Caco-2 (cell line): ENCODE measurements at places on chromosomes 12 and 14. TPM values are rescaled to one million over a fixed set of nuclear protein-coding genes. Genes with fewer than 3 reads are reported as not detected.

ERGIC2 gene
- 111 and 128 TPM in 2 replicates for total RNA-seq

- no peak overlapping the region for H3K27ac ChIP-seq
- H3K4me3 ChIP-seq = no peak overlapping the region
- H3K27me3 ChIP-seq = no peaks in the 10 kb centered on the region
- DNase-seq = no peak
- no peaks in the 10 kb centered on the region for H3K36me3 ChIP-seq
Measured at GRCh38 chr14:69004731-69005431, 25.8 kb upstream of the ACTN1 start.

GRCh38 chr12:52713960-52714886, 10.9 kb upstream of the KRT77 start:
- no peaks in the 10 kb centered on the region for H3K36me3 ChIP-seq
- no peaks in the 10 kb centered on the region for H3K27me3 ChIP-seq
- H3K4me3 ChIP-seq = no peak overlapping the region
- H3K4me1 ChIP-seq = no peaks in the 10 kb centered on the region
- H3K27ac ChIP-seq = no peak overlapping the region

ABCD2 gene
- total RNA-seq = not detected in 2 replicates

DNA sequence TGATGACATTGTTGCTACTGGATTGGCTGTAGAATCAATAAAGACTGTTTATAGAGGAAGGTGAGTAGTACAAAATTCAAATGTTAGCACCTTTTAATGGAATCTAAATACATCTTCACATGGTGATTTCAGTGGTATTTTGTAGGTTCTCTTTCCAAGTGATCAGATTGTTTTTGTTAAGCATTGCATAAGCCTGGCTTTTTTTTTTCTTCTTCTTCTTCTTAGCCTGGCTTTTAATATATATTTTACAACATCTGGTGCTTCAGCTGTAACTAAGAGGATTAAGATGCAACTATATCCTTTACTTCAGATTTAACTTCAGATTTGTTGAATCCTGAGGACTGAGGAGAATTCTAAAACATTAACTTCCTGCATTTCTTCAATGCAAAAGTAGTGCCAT, 57.3 kb upstream of the ATF1 start:
- H3K4me3 ChIP-seq = no peak overlapping the region
- no peaks in the 10 kb centered on the region; the same call in 1 of the 2 replicates for H3K36me3 ChIP-seq
- no peaks in the 10 kb centered on the region for H3K27me3 ChIP-seq
- DNase-seq = no peak
